ENCODE measurements at places on chromosomes 1 and 21.

- no peak for DNase-seq
These were observed 95.3 kb downstream of the MTR start for GRCh38 chr1:236890152-236891056.

DNA sequence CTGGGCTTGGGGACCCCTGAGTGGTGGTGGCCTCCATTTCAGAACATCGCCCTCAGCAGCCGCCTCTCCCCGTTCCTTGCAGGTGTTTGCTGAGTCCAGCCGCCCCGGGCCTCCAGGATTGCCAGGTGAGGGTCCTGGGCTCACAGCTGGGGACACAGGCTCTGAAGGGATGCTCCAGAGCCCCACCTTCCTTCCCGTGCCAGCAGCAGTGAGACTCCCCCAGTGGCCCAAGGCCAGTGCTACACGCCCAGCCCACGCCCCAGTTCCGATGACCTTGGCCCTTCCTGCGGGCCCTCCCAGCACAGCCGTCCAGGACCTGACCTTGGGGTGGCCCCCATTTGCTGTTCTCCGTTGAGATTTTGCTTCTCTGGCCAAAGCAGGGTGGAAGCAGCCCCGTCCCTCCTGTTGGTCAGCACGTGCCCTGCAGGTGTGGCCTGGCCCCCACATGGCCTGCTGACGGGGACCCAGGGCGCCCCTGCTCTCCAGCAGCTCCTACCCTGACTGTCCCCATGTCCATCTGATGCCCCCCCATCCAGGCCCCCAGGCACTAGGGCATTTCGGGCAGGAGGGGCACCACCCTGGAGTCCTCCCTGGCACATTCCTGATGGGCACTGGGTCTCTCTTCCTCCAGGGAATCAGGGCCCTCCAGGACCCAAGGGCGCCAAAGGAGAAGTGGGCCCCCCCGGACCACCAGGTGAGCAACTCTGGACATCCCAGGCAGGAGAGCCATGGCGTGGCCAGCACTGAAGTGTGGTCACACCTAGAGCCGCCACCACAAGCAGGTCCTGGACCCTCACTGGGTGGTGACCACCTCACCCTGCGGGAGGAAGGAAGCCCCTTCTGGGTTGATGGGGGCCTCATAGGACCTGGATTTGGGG lies 45.0 kb downstream of the SLC19A1 start:
- DNase-seq: no peak

DNA sequence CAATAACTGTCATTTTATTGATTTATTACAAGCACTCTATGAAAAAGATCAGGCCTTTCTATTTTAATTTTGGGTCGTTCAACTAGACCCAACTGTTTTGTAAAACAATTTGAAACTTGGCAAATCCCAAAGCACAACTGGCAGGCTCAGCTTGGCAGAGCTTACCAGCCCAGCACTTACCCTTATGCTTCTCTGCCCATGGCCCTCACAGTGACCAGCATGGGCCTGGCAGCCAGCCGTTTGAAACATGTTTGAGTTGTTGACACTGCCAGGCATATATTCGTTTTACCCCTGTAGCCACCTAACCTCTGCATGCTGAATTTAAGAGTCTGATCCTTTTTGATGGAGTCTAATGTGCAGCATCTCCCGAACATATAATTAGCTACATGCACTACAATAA lies 796.7 kb upstream of the ADGRL2 start:
- DNase-seq: no peak

- no peak for DNase-seq
These were observed 69.6 kb downstream of the UBIAD1 start for GRCh38 chr1:11342621-11343032.

GRCh38 chr1:18921516-18922251 lies 19.3 kb upstream of the ALDH4A1 start:
- DNase-seq: no peak

All from NK-92 treated with Interleukin-12 subunit alpha and Interleukin-12 subunit beta, amount 100 ng/mL, for 24 hours (cell line).